ENCODE measurements at places on chromosomes 4 and X. TPM values are rescaled to one million over a fixed set of nuclear protein-coding genes. Genes with fewer than 3 reads are reported as not detected.

Gene NUDT11
- 5.3 TPM for polyA plus RNA-seq

DNA sequence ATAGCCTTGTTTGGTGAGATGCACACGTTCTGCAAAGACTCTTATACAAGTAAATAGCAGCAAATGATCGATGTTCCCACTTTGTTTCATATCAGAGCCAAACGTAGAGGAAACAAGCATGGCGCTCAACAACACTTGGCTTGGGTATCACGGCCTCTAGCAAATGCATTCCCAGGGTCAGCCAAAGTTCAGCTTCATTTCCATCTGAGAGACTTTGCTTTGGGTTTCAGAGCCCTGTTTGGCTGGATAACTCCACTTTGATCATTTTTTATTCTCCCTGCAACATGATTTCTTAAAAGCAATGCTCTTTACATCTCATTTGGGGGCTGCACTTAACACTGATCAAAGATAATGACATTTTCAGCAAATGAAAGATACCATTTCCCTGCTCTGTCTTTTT, 199.2 kb upstream of the FAM9B start:
- H3K36me3 ChIP-seq: no peaks in the 10 kb centered on the region
- no peak for DNase-seq
- H3K27ac ChIP-seq: no peak overlapping the region
- no peaks in the 10 kb centered on the region for H3K4me1 ChIP-seq
- no peak overlapping the region for H3K4me3 ChIP-seq

Gene NUP54
- 47.1 TPM for polyA plus RNA-seq

DNA sequence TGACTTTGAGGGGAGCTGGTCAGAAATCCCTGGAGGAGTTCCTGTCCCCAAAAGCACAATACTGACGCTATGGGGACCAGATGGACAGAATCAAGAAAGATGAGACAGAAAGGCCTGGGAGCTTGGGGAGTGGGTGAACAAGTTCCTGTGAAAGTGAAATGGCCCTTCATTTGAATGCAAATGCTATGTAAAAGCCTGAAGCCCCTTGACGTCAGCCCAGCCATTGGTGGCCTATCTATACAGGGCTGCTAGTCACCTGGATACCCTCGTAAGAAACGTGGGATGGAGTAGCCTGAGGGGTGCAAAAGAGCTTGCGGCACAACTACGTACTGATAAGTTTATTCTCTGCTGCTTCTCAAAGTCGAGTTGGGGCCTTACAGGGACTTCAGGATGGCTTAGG, at the start of gene CDX4:
Gene CDX4, plus strand, starts transcription at position 223 of the 400 bp plus-strand sequence. CDS start 201 bp downstream, outside the sequence.
- H3K36me3 ChIP-seq: no peaks in the 10 kb centered on the region
- H3K27me3 ChIP-seq: peaks cover 24% of the 10 kb centered on the region

Gene VCX3B
- polyA plus RNA-seq: not detected

Gene FAM53A
- polyA plus RNA-seq: 0.84 TPM

Gene IQCM
- polyA plus RNA-seq: 0.15 TPM

- H3K4me3 ChIP-seq: no peak overlapping the region
- no peak for DNase-seq
- H3K4me1 ChIP-seq: no peaks in the 10 kb centered on the region
- no peak overlapping the region for H3K27ac ChIP-seq
- H3K36me3 ChIP-seq: no peaks in the 10 kb centered on the region
- H3K27me3 ChIP-seq: no peaks in the 10 kb centered on the region
Measured at GRCh38 chr4:143404555-143404954, 67.9 kb downstream of the GAB1 start.

DNA sequence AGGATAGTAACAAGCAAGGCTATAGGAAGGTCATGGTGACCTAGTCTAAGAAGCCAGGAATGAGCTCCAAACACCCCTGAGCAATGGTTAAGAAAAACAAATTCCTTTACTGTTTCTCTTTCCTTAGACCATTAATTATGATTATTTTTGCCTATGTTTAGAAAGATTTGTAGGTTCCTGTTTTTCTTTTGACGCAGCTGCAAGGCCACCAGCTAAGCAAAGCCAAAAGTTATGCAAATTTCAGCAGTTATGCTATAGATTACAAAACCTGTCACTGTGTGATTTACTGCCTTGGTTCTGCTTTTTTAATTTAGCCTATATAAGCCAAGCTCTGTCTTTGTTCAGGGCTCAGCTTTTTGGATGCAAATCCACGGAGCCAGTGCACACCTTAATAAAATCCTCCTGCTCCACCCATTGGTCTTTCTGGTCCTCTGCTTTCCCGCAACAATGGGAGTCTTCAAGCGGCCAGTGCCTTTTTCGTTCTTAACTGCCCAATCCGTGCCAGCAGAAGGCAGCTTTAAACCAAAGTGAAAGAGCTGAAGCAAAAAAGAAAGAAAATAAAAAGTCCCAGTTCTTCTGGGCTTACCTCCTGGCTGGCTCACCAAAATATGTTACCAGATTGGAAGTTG, 1.4 kb upstream of the CEP135 start:
- H3K36me3 ChIP-seq: peaks cover 2% of the 10 kb centered on the region
- peaks cover 13% of the 10 kb centered on the region for H3K4me1 ChIP-seq
- no peak for DNase-seq
- H3K27ac ChIP-seq: peak overlapping the region; percentile 92
- H3K27me3 ChIP-seq: no peaks in the 10 kb centered on the region

Gene IGFBP7
- polyA plus RNA-seq: 90.4 TPM

GRCh38 chrX:151633157-151633556, 62.1 kb upstream of the PRRG3 start:
- no peak overlapping the region for H3K27ac ChIP-seq
- H3K36me3 ChIP-seq: no peaks in the 10 kb centered on the region
- H3K4me1 ChIP-seq: no peaks in the 10 kb centered on the region
- DNase-seq: no peak
- H3K27me3 ChIP-seq: no peaks in the 10 kb centered on the region

Gene NPY1R
- 4.4 TPM for polyA plus RNA-seq

DNA sequence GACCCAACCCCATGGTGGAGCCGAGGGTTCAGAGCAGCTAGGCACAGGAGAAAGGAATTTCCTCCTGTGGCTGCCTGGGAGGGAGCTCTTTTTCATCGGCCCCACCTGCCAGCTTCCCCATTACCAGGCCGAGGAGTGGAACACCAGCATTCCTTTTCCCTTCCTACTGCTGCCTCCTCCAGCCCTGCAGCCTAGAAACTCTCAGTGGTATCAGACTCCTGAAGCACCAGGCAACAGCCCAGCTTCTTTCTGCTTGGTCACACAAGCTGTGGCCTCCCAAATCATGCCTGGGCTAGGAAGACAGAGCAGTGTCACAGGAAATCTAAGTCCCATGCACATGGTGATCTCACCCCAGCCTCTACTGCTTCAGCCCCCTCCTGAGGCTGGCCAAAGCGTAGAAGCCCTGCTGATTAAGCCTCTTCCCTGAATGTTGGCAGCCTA, 30.1 kb downstream of the RTL5 start:
- H3K27ac ChIP-seq: no peak overlapping the region
- H3K4me3 ChIP-seq: no peak overlapping the region
- DNase-seq: no peak
- H3K4me1 ChIP-seq: peaks cover 27% of the 10 kb centered on the region
- H3K36me3 ChIP-seq: no peaks in the 10 kb centered on the region

Gene ENPEP
- polyA plus RNA-seq: 24.6 TPM

Gene MAD2L1
- polyA plus RNA-seq: 28.7 TPM

Gene ATOH1
- 34.2 TPM for polyA plus RNA-seq

GRCh38 chr4:131613824-131614216, 1535.3 kb upstream of the PCDH10 start:
- no peaks in the 10 kb centered on the region for H3K27me3 ChIP-seq
- H3K27ac ChIP-seq: no peak overlapping the region
- no peaks in the 10 kb centered on the region for H3K4me1 ChIP-seq
- DNase-seq: no peak
- H3K4me3 ChIP-seq: no peak overlapping the region

DNA sequence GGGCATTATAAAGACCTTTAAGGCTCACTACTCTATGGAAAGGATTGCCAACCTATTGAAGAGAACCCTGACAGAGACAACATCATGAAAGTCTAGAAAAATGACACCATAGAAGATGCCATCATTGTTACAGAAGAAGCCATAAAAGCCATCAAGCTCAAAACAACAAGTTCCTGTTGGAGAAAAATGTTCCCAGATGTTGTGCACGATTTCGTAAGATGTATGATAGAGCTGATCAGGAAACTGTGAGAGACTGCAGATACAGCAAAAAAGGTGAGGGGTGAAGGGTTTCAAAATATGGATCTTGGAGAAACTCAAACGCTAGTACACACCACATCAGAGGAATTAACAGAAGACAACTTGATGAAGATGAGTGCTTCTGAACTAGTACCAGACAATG, 53.3 kb downstream of the WDFY3 start:
- no peak for DNase-seq
- H3K27ac ChIP-seq: no peak overlapping the region
- H3K27me3 ChIP-seq: no peaks in the 10 kb centered on the region
- H3K4me3 ChIP-seq: no peak overlapping the region
- H3K4me1 ChIP-seq: no peaks in the 10 kb centered on the region
- peaks cover 2% of the 10 kb centered on the region for H3K36me3 ChIP-seq

GRCh38 chr4:84503495-84504437, 4.7 kb upstream of the NKX6-1 start:
- no peak overlapping the region for H3K4me3 ChIP-seq
- no peaks in the 10 kb centered on the region for H3K36me3 ChIP-seq
- DNase-seq: peak; percentile 63
- peaks cover 8% of the 10 kb centered on the region for H3K4me1 ChIP-seq

Gene DCAF8L2
- 0.03 TPM for polyA plus RNA-seq

Gene PAGE5
- polyA plus RNA-seq: not detected

- no peaks in the 10 kb centered on the region for H3K27me3 ChIP-seq
- peak; percentile 5 for DNase-seq
- H3K36me3 ChIP-seq: no peaks in the 10 kb centered on the region
- H3K27ac ChIP-seq: no peak overlapping the region
- H3K4me1 ChIP-seq: no peaks in the 10 kb centered on the region
Measured at GRCh38 chrX:39514801-39515200, 583.0 kb downstream of the BCOR start.

Data from large intestine (tissue), 12 donors.